ENCODE measurements at places on chromosomes 2 and 18. TPM values are rescaled to one million over a fixed set of nuclear protein-coding genes. Genes with fewer than 3 reads are reported as not detected.

VIL1 gene
- 0.17 TPM for total RNA-seq

DAW1 gene
- 2.6 TPM for total RNA-seq

ERICH2 gene
- total RNA-seq: not detected

CD302 gene
- 2.0 TPM for total RNA-seq

CPO gene
- not detected for total RNA-seq

ARMC9 gene
- 16.6 TPM for total RNA-seq

CREG2 gene
- total RNA-seq: 10.6 TPM

SAP130 gene
- total RNA-seq: 13.0 TPM

SERPINB11 gene
- not detected for total RNA-seq

MAP2 gene
- total RNA-seq: 0.82 TPM

CRYGD gene
- total RNA-seq: not detected

RNF25 gene
- 44.7 TPM for total RNA-seq

CPLX4 gene
- not detected for total RNA-seq

CHRND gene
- total RNA-seq: not detected

THSD7B gene
- total RNA-seq: not detected

OSBPL6 gene
- total RNA-seq: 7.7 TPM

PRSS56 gene
- 0.14 TPM for total RNA-seq

CIDEA gene
- not detected for total RNA-seq

COL5A2 gene
- 90.5 TPM for total RNA-seq

CCL20 gene
- total RNA-seq: 7.7 TPM

ST6GAL2 gene
- total RNA-seq: 14.9 TPM

ALKAL2 gene
- not detected for total RNA-seq

PSTPIP2 gene
- total RNA-seq: 0.23 TPM

HOXD13 gene
- 0.23 TPM for total RNA-seq

UGT1A8 gene
- not detected for total RNA-seq

C1GALT1C1L gene
- 1.7 TPM for total RNA-seq

IL18RAP gene
- total RNA-seq: not detected

FSHR gene
- total RNA-seq: not detected

IGFBP5 gene
- total RNA-seq: 0.20 TPM

LYG2 gene
- not detected for total RNA-seq

CSRNP3 gene
- not detected for total RNA-seq

GPATCH11 gene
- 9.0 TPM for total RNA-seq

DYNAP gene
- total RNA-seq: not detected

SERPINB10 gene
- not detected for total RNA-seq

DAPL1 gene
- not detected for total RNA-seq

PAX3 gene
- total RNA-seq: not detected

CDK15 gene
- total RNA-seq: not detected

COBLL1 gene
- total RNA-seq: 3.9 TPM

SPP2 gene
- not detected for total RNA-seq

VWA3B gene
- total RNA-seq: 0.26 TPM

CDH19 gene
- 1.1 TPM for total RNA-seq

ZSCAN30 gene
- total RNA-seq: 1.1 TPM

EVA1A gene
- total RNA-seq: 11.9 TPM

FOXI3 gene
- not detected for total RNA-seq

EPG5 gene
- 4.0 TPM for total RNA-seq

CNTNAP5 gene
- total RNA-seq: not detected

GRHL1 gene
- total RNA-seq: 1.2 TPM

C2orf78 gene
- total RNA-seq: not detected

AOX1 gene
- total RNA-seq: 3.5 TPM

EGR4 gene
- total RNA-seq: 0.31 TPM

C2orf42 gene
- 8.3 TPM for total RNA-seq
